ENCODE measurements at places on chromosomes 11 and 22.
A peak's percentile ranks its signal among the peaks of the same experiment; 100 is the strongest.

DNA sequence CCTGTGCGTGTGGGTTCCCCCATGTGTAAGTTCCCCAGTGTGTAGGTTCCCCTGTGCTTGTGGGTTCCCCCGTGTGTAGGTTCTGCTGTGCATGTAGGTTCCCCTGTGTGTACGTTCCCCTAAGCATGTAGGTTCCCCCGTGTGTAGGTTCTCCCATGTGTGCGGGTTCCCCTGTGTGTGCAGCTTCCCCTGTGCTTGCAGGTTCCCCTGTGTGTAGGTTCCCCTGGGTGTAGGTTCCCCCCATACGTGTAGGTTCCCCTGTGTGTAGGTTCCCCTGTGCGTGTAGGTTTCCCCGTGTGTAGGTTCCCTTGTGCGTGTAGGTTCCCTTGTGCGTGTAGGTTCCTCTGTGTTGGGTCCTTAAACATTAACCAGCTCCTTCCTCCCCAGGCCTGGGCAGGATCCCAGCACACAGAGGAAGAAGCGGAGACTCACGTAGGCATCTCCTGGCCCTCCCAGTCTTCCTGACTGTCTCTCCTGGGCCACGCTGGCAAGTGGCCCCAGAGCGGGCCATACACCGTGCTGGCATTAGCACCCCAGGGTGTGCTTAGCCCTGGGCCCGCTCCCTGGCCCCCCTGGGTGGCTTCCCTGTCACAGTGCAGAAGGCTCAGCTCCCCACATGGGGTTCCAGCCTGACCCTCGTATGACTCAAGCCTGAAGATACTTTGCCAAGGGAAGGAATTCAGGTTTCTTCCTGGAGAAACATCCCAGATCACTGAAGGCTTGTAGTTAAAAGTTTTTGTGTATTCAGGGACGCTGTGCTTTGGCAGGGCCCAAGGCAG is 2.8 kb upstream of the GRAMD4 start:
- DNase-seq = peak; percentile 40

DNA sequence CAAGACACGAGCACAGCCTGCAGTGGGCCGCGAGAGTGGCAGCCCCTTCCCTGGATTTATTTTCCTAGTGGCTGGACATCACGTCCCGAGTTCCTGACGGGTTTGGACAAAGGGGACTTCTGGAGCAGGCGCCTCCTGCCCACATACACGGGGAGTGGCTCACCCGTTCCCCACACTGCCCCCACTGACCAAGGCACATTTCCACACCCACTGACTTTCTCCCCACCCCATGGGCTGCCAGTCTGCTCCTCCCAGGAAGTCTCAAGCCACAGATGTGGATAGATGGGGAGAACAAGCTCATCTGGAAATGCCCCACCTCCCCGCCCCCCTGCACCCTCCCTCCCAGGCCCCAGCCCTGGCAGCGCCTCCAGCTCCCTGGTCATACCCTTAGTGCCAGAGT is 34.0 kb upstream of the FADD start:
- no peak for DNase-seq

- DNase-seq = no peak
These were observed 39.4 kb downstream of the CYP2R1 start for GRCh38 chr11:14852571-14853177.

GRCh38 chr22:39268645-39269044 is 23.9 kb upstream of the PDGFB start:
- no peak for DNase-seq

- DNase-seq = peak; percentile 69
These were observed 61.1 kb upstream of the CD44 start for GRCh38 chr11:35077709-35078469.

DNA sequence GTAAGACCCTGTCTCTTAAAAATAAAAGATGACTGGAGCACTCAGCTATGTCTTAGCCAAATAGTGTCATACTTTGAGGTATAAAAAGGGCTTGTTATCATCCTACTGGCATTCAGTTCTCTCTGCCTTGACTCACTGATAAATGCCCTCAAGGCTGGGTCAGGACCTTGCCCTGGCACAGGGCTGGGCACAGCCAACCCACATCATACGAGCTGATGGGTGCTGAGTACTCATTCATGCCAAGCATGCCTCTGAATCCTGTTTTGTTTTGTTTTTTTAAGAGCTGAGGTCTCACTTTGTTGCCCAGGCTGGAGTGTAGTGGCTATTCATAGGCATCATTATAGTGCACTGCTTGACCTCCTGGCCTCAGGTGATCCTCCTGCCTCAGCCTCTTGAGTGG is 1.9 kb downstream of the SMTNL1 start:
- DNase-seq = no peak

GRCh38 chr11:47107744-47108143 is 68.9 kb downstream of the ARFGAP2 start:
- no peak for DNase-seq

- DNase-seq = no peak
These were observed 2.6 kb downstream of the TRABD start for GRCh38 chr22:50188356-50188755.

DNA sequence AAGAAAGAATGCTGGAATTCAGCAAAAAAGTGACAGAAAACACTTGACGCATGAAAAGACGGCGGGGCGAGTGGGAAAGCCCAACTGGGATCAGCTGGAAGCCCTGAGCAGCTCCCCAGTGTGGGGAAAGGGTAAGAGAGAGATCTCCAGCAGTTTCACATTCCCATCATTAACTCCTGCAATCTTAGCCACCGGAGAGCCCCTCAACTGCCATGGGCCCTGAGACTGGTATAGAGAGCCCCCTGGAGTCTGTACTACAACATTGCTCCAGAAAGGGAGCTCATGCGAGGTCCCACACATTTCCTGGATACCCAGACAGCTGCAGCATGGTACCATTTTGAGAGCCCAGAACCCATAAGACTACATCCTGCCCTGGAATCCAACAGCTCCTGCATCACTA is 31.1 kb downstream of the MRGPRX4 start:
- DNase-seq = no peak

DNA sequence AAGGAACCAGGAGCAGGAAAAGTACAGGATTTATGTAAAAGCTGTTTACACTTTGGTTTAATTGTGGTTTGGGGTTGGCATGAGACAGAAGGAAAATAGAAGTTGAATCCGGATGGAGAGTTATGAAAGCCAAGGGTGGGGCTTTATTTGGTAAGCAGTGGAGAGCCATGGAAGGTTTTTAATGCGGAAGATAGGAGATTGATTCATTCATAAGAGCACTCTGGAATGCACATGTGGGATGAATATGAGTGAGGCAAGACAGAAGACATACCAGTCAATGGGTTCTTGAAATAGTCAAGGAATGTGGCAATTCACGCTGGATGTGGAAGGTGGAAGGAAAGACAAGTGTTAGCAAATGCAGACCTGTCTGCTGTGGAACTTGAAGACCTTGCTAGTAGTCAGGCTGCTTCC is 9.3 kb upstream of the GLB1L3 start:
- peak; percentile 82 for DNase-seq

- no peak for DNase-seq
These were observed 46.3 kb upstream of the CADM1 start for GRCh38 chr11:115550291-115551059.

GRCh38 chr22:33577862-33578411 is 342.3 kb downstream of the LARGE1 start:
- no peak for DNase-seq

DNA sequence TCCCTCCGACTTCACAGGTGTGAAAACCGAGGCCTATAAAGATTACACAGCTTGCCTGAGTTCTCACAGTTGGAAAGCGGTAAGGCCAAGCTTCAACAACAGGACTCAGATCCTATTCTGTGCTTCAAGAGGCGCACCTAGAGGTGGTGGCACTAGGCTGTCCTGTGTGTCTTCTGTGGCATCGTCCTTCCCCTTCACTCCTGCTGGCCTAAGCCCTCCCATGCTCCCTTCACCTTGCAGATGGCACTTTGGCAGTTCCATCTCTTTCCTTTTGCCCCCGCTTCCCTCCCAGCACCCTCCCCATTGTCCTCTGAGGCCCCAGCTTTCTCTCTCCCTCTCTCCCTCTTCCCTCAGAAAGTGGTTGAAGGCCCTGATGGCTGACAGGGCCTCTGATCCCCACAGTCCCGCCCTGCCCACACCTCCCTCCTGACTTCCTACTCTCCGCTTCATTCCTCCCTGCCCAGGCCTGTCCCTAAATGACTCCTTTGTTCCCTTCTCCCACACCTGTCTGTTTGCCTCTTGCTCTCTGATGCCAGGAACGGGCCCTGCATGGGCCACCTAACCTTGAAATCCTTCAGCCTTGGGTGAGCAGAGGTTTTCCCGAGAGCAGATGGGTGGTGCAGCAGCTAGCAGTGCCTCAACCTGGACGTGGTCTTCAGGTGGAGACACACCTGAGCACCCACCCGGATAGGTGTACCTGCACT is 5.8 kb downstream of the TRIM29 start:
- no peak for DNase-seq

DNA sequence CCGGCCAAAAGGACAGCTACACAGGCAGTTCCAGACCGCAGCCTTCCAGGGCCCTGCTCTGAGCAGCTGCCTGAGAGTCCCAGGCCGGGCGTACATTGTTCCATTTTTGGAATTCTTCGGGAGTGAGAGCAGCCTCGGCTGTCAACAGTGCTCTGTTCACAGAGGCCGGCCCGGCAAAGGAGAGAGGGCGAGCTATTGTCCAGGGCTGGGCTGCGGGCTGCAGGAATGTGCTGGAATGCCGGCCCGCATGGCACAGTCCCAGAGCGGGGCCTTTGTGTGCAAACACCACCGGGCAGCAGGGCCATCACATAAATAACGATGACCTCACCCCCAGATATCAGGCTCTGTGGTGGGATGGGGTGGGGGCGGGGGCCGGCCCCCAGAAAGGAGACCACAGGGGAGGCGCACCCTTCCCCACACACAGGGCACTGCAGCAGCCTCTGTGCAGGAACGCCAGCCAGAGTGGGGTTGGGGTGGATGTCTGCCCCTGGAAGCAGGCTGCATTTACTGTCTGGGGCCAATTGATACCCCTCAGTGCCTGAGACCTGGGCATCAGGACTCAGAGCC is 15.8 kb downstream of the LINC01488 start:
- no peak for DNase-seq

- DNase-seq = no peak
These were observed 22.8 kb downstream of the CASP5 start for GRCh38 chr11:105000167-105000566.

DNA sequence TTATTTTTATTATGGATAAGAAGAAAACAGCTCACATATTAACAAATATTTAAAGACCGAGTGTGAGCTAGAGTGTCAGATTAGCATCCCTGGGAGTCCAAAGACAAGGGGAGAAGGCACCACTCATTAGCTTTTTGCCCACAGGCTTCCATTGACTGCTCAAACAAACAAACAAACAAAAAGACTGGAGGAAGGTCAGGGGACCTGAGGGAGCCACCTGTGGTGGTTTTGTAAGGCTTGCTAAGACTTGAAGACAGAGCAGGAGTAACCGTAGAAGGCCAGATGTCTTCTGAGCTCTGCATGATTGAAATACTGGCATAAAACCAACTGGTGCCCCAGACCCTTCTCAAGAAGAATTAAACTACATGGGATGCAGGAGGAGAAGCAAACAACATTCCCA is 395.2 kb upstream of the CNTN5 start:
- no peak for DNase-seq

GRCh38 chr11:110468121-110468520 is 38.4 kb downstream of the FDX1 start:
- no peak for DNase-seq

- no peak for DNase-seq
These were observed 234.7 kb upstream of the CCDC90B start for GRCh38 chr11:83520849-83521248.

DNA sequence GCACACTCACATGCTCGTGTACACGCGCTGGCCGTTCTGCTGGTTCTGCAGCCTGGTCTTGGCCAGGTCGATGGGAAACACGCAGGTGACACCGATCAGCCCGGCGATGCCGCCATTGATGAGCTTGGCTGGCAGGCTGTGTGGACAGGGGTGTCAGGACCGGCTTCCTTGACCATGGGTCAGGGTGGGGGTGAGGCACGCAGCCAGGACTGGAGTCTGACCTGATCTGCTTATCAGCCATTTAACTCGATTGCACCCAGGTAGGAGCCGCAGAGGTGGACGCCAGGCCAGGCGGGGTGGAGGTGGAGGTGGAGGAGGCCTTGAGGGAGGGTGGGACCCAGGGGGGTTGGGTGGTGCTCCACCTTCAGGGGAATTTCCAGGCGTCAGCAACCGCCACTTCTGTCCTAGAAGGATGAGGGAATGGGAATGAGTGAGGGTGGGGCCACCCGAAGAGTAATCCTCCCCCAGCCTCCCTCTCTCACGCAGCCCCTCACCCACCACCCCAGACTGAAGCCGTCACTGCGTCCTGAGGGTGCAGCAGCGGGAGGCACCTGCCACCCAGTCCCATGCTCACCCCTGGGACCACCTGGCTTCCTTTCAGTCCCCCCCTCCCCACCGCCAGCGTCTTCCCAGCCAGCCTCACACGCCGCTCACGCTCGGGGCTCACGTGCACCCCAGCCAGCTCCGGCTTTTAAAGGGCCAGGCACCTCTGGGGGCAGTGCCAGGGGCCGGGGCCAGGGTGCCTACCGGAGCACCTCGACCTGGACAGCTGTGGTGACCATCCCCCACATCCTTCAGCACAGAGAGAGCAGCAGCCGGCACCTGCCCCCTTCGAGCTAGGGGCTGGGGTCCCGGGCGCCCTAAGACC is 3.1 kb downstream of the SLC25A22 start:
- no peak for DNase-seq

GRCh38 chr11:125148743-125149142 is 15.8 kb upstream of the PKNOX2 start:
- DNase-seq = no peak

DNA sequence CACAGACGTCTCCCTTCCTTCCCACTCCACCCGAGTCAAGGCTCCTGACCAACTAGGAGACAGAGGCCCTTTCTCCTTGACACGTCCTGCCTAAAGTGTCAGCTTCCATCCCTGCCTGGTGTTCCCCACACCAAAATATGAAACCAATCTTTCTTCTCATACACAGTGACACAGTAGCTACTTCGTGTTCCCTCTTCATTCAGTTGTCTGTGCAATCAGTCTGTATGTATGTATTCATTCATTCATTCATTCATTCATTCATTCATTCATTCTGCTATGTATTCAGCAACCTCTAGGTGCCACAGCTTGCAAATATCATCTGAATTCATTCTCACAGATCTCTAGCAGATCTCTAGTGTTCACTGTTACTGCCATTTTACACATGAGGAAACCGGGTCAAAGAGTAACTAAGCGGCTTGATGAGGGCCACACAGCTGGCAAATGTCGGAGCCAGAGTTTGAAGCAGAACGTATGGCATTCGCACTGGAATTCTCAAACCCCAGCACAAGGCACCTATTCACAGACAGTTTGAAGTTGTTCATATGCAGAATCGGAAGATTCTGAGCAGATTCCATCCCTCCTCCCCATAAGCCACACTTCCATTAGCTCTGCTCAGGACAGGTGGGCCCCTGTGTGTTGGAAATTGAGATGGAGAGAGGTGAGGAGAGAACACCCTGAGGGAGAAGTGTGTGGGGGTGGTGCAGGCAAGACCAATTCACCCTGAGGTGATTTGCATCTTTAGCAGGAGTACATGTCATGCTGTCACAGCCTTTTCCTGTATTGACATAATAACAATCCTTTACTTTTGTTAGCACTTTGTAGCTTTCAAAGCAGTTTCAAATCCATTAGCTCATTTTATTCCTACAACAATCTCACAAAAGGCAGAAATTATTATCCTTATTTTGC is 275.7 kb downstream of the ST3GAL4 start:
- DNase-seq = no peak
